ENCODE measurements at places on chromosomes 7 and 10. TPM values are rescaled to one million over a fixed set of nuclear protein-coding genes. Genes with fewer than 3 reads are reported as not detected.

The PILRA gene
- total RNA-seq: 4.4 TPM

The FBXO24 gene
- 0.65 TPM for total RNA-seq

The ZPBP gene
- total RNA-seq: not detected

The CALCR gene
- not detected for total RNA-seq

The RAMP3 gene
- not detected for total RNA-seq

The PRLHR gene
- total RNA-seq: not detected

The PTCD1 gene
- 7.2 TPM for total RNA-seq

The KIAA1549 gene
- 1.9 TPM for total RNA-seq

The SLC26A5 gene
- not detected for total RNA-seq

The CUX1 gene
- 36.7 TPM for total RNA-seq

The GIMAP4 gene
- total RNA-seq: 1.4 TPM

The EFCAB10 gene
- 0.26 TPM for total RNA-seq

The BBIP1 gene
- 38.2 TPM for total RNA-seq

The FFAR4 gene
- not detected for total RNA-seq

The LRWD1 gene
- total RNA-seq: 17.0 TPM

All from epithelial cell of alveolus of lung (primary cell).